MG63 (cell line): ENCODE measurements at places on chromosomes 1 and 21. TPM values are rescaled to one million over a fixed set of nuclear protein-coding genes. Genes with fewer than 3 reads are reported as not detected.

The VPS26C gene
- 33.1 and 65.5 TPM in 2 replicates for total RNA-seq

The S100A14 gene
- total RNA-seq, result 1.3 TPM in 1 of 2 replicates, not detected in the other

The CNR2 gene
- total RNA-seq, result not detected in 2 replicates

The HSD3B1 gene
- total RNA-seq, result not detected in 2 replicates

The CDA gene
- not detected in 2 replicates for total RNA-seq

The SNIP1 gene
- 4.7 and 7.2 TPM in 2 replicates for total RNA-seq

The RGL1 gene
- total RNA-seq, result 4.1 and 4.9 TPM in 2 replicates

The OVAAL gene
- total RNA-seq, result not detected in 2 replicates

GRCh38 chr1:198833706-198834503, 195.1 kb downstream of the PTPRC start:
- DNase-seq, result no peak

DNA sequence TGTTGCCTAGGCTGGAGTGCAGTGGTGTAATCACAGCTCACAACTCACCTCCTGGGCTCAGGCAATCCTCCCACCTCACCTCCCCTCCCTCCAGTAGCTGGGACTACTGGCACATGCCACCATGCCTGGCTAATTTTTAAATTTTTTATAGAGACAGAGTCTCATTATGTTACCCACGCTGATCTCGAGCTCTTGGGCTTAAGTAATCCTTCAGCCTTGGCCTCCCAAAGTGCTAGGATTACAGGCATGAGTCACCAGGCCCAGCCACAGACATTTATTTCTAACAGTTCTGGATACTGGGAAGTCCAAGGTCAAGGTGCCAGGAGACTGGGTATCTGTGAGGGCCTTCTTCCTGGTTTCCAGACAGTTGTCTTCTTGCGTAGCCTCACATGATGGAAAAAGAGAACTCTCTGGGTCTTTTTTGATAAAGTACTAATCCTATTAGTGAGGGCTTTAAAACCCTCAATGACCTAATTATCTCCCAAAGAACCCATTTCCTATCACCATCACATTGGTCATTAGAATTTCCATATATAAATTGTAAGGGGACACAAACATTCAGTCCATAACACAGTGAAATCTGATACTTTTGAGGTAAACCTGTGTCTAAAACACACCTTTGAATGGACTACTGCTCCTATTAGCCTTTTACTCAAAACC, 67.9 kb downstream of the PHACTR4 start:
- peak; percentile 88 for DNase-seq

DNA sequence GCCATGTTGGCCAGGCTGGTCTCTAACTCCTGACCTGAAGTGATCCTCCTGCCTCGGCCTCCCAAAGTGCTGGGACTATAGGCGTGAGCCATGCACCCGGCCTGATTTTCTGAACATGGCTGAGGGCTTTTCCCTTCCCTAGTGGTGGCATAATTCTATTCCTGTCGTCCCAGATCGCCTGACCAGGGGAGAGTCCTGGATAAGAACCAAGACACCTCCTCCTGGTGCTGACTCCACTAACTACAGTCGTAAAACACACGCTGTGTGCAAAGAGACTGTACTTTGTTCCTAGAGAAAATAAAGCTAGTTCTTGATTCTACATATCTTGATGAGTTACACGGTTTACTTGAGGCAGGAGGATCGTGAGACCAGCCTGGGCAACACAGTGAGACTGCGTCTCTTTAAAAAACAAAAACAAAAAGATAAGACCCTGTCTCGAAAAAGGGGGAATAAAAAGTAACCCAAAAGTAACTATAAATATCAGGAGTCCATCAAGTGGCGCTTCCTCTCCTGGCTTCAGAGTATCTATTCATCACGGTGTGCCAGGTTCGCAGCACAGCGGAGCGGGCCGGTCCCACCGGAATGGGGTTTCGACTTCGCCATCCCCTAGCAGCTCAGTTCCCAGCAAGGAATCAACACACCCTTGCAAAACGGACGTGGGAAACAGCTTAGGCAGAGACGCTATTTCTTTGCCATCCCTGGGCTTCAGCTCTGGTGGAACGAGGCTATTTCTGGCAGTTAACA, 973 bp downstream of the SDF4 start:
- peak; percentile 60 for DNase-seq

GRCh38 chr1:95018602-95019369, 54.0 kb downstream of the ALG14 start:
- DNase-seq, result no peak

DNA sequence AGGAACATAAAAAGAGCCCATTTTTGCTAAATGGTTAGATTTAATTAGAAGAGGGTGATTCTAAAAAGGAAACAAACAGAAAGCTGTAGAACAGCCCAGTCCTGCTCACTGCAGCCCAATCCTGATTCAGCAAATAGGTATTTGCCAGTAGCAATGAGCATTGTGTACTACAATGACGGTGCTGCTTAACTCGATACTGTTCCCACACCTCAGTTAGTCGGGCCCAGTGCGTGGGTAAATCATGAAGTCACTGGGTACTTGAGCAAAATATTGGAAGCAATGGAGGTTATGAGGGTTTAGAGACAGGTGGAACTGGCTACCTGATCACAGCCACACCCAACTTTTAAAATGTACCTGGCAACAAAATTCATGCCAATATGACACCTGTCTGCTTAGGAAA, 101.5 kb upstream of the ADGRL2 start:
- no peak for DNase-seq

DNA sequence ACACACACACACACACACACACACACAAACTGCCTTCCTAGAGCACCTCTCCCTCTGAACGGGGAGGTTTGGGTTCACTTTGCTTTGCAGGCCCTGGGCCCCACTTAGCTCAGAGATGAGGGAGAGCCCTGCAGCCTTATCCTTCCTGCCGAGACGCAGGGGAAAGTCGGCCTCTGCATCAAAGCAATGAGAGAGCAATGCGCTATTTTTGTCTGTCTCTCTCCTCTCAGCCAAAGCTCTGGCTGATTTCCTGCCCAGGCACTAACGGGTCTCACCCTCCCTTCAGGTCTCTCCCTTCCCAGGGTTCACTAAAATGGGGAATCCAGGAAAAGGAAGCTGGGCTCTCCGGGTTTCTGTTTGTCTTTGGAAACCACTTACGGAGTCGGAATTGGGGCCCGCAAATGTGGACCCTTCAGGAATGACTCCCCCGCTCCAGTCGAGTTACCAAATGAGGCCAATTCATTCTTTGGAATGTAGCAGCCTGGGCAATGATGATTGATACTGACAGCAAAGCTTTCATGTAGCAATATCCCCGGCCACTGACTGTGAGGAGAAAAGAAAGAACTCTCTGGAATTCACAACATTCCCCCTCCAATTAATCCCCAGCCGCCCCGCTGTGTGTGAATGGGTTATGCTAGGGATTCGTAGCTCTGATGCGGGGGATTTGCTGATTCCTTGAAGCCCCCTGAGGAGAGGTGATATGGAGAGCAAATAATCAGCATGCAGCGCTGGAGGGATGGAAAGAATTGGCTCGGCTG, 61.5 kb upstream of the WLS start:
- DNase-seq, result no peak

- no peak for DNase-seq
Measured at GRCh38 chr1:41173651-41174050, 68.5 kb downstream of the SCMH1 start.

- no peak for DNase-seq
Measured at GRCh38 chr1:153711026-153711425, 16.8 kb upstream of the INTS3 start.

DNA sequence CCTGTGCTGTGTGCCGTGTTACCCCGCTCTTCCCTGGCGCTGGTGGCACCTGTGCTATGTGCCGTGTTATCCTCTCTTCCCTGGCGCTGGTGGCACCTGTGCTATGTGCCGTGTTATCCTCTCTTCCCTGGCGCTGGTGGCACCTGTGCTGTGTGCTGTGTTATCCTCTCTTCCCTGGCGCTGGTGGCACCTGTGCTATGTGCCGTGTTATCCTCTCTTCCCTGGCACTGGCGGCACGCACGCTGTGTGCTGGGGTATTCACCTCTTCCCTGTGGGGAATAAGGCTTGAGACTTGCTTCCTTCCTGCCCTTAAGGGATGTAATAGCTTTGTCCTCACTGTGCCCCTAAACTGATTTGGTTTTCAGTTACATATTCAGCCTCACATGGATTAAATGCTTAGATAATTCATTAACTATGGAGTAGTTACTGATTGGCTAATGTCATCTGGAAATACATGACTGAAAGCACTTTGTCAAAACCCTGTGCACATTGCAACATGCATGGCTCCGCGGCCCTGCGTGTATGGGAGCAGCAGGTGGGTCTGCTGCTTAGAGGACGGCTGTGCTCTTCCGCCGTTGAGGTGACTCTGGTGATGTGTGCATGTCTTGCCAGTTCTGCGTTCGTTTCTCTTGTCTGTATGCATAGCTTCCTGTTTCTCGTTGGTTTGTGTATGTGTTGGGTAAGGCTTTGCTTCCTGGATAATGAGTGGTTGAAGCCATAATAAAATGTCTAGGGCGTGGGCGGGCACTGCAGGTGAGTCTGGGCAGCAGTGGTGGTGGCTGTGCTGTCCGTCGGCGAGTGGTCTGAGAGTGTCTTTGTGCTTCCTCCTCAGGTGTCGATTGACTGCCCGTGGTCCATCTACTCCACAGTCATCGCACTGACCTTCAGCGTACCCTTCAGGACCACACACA, 17.9 kb upstream of the PWP2 start:
- DNase-seq, result no peak

DNA sequence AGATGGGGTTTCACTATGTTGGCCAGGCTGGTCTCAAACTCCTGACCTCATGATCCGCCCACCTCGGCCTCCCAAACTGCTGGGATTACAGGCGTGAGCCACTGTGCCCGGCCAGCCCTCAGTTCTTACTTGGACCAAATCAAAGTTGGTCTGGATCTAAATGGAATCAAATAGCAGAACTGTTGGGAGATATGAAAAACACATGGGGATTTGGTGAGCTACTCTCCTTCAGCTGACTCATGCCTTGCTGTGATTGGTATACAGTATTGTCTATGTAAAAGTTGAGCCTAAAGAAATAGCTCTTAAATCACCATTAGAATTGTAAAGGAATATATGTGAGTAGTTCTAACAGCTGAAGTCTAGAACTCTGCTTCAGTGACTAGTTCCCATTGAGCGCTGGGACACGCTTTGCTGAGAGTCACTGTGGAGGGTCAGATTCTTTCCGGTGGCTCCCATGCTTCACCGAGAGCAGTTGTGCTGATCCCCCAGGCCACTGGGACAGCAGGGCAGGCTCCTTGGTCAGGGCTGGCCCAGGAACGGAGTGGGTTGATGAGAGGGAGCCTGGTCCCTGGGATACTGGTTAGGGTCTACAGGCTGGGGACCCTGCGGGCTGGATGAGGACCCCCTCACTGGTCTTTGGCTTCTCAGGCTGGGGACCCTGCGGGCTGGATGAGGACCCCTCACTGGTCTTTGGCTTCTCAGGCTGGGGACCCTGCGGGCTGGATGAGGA, 14.0 kb downstream of the PKNOX1 start:
- no peak for DNase-seq

DNA sequence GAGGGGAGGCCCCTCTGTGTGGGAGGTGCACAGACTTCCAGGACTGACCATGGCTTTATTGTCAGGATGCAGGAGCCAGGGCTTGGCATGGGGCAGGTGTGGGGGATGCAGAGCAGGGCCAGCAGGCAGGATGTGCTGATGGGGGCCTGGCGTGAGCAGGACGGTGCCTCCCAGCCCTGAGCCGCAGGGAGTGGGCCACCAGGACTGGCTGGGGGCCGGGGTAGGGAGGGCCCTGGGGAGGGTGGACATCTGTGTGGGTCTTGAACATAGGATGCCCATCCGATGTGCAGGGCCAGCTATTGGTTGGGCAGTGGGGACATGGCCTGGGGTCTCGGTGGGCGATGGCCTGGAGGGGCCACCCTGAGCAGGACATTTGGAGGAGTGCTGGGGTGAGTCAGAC, 15.6 kb downstream of the PRMT2 start:
- DNase-seq, result no peak

GRCh38 chr21:31546443-31547170, 112.9 kb upstream of the SOD1 start:
- DNase-seq, result no peak

DNA sequence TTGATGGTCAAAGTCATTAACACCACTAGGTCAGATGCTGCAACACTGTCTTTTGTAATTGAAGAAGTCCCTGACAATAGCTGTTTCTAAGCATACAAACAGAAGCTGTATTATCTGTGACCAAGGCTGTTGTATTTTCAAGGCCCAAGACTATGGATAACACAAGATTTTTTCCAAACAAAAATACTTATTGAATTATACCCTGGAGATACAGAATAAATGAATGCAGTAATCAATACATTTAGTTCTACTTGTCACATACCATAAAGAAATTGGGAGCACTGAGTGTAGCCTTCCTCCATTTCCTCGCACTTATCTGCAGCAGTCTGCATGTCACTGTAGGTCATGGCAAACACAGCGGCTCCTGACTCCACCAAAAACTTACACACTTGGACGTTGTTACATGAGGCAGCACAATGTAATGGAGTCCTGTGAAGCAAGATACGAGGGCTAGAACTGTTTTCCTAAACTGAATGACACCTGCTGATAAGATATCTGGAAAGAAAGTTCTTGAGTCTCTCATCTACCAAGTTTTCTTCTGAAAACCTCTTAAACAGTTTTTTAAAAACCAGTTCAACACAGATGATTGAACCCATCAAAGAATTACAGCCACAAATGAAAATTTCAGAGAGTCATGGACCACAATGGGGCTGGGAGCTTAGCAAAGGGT, 56.9 kb downstream of the TP53BP2 start:
- no peak for DNase-seq

- peak; percentile 73 for DNase-seq
Measured at GRCh38 chr1:163035446-163036249, 33.5 kb upstream of the RGS4 start.

DNA sequence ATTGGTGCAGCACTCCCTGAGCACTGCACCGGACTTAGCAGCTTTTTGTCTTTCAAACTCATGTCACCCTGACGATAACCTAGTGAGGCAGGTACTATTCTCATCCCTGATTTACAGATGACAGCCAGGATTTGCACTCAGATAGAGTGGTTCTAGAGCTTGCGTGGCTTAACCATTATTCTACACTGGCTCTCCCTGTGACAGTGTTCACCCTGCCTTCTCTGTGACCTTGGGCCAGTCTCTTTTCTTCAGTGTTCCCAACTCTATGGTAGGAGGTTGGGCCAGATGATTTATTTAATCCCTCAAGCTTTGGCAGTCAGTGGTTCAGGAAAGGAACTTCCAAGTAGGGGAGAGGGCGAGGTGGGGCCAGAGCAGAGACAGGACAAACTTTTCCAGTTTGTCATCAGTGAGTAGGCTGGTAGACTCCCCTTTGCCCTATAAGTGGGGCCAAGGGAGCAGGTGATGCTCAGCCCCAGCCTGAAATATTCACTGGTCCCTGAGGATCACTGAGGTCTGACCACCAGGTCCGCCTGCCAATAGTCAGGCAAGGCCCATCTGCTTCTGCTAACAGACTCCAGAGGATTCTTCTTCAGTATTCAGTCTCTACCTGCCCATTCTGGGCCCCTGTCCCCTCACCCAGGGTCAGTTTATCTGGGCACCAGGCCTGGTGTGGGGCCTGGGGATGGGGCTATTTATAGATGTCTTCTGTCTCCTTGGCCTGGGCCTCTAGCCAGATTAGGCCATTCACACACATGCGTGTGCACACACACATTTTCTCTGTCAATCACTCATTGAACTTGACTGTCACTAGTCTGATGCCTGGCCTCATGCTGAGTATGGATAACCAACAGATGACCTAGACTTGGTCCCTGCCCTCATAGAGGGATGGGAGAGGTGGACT, 8.8 kb upstream of the FABP3 start:
- peak; percentile 91 for DNase-seq

- DNase-seq, result no peak
Measured at GRCh38 chr1:22821027-22821426, 110.4 kb downstream of the EPHB2 start.

GRCh38 chr1:12249748-12250147, 19.9 kb downstream of the VPS13D start:
- DNase-seq, result no peak

- DNase-seq, result peak; percentile 92
Measured at GRCh38 chr1:15949453-15950245, 26.3 kb downstream of the ZBTB17 start.

GRCh38 chr1:223683586-223684487, 18.3 kb upstream of the CAPN8 start:
- DNase-seq, result peak; percentile 41
